Activated CD8-positive, alpha-beta memory T cell treated with anti-CD3 and anti-CD28 coated beads, Interleukin-2, amount 50 U/mL, for 48 hours (primary cell): ENCODE measurements at places on chromosomes 12 and 14.

GRCh38 chr12:121446750-121447149 is 46.8 kb downstream of the RNF34 start:
- no peak for DNase-seq

- no peak for DNase-seq
Measured at GRCh38 chr12:62656591-62657362, 190.2 kb downstream of the MON2 start.

GRCh38 chr12:80892597-80893445 is 44.9 kb downstream of the LIN7A start:
- DNase-seq, result no peak

DNA sequence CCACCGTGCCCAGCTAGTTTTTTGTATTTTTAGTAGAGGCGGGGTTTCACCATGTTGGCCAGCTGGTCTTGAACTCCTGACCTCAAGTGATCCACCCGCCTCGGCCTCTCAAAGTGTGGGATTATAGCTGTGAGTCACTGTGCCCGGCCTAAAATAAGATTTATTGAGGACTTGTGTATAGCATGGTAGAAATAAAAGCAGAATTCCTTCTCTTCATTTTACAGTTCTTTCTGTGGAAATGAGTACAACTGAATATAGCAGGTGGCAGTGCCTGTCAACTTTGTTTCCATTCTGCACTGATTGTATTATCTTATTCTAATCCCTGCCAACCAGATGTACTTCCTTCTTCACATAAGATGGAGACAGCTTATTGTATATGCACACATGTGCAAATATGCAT is 41.0 kb downstream of the DIP2B start:
- DNase-seq, result no peak

GRCh38 chr14:75375983-75376382 is 51.8 kb upstream of the JDP2 start:
- no peak for DNase-seq

DNA sequence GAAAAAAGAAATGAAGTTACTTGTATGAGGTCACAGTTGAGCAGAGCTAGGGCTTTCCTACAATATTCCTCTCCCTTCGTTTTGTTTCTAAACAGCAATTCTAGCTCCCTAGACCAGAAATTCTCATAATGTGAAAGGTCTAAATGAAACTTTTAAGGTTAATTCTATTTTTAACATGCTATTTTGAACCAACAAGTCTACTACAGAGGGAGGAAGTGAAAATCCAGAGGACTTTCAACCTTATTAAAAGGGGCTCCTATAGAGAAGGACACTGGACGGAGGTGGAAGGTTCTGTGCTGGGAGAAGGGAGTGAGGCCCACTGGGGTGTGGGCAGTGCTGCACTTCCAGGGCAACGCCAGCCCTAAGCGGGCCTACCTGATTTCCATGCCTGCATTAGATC is 13.4 kb downstream of the GSG1 start:
- no peak for DNase-seq

- DNase-seq, result peak; percentile 49
Measured at GRCh38 chr14:37172024-37172869, at the start of gene SLC25A21. TSS of gene SLC25A21 (minus strand) at chr14:37172606.

DNA sequence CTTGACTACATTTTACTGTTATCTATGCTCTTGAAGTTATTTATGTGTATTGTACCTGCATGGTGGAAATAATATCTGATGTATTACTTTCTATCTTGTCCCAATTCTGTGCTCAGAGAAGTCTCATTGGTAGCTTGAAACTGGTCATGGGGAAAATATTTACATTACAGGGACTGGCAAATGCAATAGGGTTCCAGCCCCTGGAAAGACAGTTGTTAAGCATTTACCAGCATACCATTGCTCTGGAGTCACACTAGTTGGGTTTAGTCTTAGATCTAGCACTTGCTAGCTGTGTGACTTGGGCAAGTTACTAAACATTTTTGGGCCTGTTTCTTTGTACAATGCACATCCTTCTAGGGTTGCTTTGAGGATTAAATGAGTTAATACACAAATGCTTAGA is 86.3 kb upstream of the NRXN3 start:
- no peak for DNase-seq

DNA sequence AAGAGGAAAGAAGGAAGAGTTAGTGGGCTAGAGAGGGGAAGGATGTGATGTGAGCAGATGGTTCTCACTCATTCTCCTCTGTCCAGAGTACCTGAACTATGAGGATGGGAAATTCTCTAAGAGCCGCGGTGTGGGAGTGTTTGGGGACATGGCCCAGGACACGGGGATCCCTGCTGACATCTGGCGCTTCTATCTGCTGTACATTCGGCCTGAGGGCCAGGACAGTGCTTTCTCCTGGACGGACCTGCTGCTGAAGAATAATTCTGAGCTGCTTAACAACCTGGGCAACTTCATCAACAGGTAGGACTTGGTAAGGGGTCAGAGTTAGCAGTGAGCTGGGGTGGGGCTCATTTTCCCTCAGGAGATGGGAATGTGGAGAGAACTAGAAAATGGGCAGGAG is 7.6 kb downstream of the DDIT3 start:
- DNase-seq, result no peak

DNA sequence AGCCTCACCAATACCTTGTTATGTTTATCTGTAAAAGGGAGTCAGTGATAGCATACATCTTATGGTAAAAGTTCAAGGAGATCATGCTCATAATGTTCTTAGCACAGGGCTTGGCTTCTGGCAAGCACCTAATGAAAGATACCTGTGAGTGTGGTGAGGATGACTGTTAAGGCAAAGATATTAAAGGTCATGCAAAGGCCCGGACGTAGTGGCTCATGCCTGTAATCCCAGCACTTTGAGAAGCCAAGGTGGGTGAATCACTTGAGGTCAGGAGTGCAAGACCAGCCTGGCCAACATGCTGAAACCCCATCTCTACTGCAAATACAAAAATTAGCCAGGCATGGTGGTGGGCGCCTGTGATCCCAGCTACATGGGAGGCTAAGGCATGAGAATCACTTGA is 425.9 kb upstream of the TBX3 start:
- DNase-seq, result no peak

GRCh38 chr14:91847693-91848092 is 19.6 kb downstream of the TC2N start:
- DNase-seq, result no peak

GRCh38 chr12:103556890-103557627 is 30.0 kb upstream of the STAB2 start:
- DNase-seq, result no peak

DNA sequence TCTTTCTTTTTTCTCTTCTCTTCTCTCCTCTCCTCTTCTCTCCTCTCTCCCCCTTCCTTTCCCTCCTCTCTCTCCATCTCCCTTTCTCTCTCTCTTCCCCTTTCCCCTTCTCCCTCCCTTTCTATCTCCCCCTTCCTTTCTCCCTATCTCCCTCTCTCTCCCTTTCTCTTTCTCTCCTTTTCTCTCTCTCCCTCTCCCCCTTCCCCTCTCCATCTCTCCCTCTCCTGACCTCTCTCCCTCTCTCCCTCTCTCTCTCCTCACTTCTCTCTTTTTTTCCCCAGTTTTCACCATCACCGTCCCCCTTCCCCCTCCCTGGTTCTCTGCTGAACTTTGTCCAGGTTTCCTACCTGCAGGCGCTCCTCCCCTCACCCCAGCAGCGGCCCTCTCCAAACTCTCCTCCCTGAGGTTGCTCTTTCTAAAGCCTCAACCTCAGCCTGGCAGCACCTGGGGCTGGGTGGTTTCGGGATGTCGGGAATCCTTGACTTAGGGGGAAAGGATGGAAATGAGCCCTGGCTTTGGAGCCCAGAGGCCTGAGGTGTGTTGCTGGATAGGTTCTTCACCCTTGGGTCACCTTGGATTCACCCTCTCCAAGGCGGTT is 14.7 kb upstream of the TBX3 start:
- DNase-seq, result no peak

DNA sequence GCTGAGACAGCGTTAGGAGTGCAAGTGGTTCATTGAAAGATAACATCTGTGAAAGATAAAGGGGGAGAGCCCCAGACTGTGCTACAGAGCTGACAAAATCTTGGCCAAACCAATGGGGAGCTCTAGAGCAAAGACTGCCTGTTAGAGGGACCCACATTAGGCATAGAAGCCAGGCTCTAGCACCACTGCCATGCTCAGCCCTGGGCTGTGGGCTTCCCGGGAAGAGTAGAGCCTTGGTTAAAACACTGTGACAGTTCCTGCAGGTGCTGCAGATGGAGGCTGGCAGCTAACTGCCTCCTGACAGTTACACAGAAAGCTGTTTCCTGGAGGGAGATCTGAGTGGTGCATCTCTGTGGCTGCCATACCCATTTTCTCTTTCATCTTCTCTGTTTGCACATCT is 23.0 kb downstream of the TSHR start:
- no peak for DNase-seq

DNA sequence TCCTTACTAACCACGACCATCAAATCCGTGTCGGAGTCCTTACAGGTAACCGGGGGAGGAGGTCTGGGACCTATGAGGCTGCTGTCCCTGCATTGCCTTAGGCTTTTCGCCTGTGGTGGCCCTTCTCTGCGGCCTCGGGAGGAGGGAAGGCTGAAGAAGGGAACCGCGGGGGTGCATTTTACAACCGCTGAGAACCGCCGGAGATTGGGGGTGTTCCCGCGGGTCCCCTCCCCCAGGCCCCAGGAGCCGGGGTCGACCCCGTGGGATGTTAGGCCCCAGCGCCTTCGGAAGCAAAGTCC is 549 bp downstream of the GPHN start:
- DNase-seq, result no peak

DNA sequence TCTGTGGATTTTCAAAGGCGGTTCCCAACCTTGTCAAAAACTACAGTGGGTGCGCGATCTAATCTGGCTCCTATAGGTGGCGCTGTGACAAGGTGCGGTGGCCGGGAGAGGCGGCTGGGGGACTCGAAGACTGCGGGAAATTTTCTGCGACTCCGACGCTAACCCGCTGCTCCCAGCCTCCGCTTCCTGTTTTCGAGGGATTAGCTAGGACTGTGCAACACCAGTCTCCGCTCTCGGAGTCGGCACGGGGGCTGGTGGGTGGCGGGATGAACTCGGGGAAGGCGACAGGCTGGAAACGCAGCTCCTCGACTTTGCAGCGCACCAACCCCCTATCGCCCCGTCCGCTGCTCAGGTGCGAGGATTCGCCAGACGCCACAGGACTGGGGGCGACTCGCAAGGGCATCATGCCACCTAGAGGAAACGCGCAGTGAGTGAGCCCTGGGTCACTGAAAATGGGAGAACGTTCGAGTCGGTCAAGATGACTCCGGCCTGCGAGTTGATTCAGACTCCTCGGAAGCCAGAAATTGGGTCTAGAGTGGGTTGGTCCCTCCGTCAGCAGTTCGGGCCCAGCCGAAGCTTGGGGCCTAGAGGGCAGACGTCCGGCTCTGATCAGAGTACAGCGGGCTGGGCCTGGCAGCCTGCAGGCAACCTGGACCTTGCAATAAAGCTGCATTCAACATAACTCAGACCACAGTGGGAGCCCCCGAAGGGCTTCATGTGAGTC is 5.5 kb upstream of the PAX9 start:
- peak; percentile 69 for DNase-seq

DNA sequence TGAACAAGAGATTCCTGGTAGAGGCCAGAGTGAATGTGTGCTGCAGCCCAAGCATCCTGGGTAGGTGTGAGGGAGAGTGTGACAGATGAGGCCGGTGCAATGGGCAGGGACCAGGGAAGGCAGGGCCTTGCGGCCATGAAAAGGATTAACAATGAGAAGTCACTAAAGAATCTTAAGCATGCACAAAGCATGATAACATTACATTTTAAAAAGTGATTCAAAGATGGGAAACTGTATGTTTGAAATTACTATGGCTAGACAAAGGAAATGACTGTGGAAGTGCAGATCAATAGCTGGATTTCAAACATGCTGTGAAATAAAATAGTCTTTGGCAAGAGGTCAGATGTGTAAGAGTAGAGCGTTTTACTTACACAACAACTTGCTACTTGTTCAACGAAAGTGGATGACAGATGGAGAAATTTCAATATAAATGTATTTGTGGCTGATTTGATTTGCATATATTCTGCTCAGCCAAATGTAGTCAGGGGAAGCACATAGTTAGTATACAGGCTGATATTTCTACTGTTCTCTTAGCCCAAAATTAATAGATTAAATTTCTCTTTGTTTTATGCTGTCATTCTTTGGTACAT is 175.5 kb downstream of the CCDC59 start:
- DNase-seq, result no peak

- no peak for DNase-seq
Measured at GRCh38 chr14:34038358-34039057, 87.6 kb upstream of the EGLN3 start.

- DNase-seq, result no peak
Measured at GRCh38 chr12:57934819-57935218, 6.5 kb upstream of the ATP23 start.

DNA sequence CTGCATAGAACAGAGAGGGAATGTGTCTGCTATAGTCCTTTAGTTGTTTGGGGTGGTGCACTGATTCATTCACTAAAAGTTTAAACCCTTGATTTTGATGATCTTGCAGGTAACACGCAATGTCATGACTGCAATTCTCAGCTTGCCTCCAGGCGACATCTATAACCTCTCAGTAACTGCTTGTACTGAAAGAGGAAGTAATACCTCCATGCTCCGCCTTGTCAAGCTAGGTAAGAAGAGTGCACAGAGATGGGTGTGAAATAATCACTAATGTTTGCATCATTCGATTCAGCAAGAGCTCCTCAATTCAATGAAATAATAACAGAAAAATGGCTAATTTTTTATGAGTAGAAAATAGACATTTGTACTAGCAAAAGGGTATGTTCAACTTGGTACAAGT is 203.7 kb downstream of the PTPRO start:
- DNase-seq, result no peak

DNA sequence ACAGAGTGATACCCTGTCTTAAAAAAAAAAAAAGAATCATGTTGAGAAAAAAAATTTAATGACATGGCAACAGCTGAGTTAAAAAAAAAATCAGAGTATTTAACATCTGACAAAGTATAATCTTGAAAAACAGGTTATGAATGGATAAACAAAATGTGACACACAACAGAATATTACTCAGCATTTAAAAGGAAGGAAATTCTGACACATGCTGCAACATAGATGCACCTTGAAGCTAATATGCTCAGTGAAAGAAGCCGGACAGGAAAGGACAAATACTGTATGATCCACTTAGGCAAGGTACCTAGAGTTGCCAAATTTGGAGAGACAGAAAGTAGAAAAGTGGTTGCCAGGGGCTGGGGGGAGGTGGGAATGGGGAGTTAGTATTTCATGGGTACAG is 19.4 kb upstream of the EIF2B2 start:
- peak; percentile 18 for DNase-seq
